SJCRH30 (cell line): ENCODE measurements at places on chromosomes 6 and 20.

- DNase-seq: no peak
Observed at GRCh38 chr6:23952245-23952644, 173.8 kb upstream of the NRSN1 start.

- no peak for DNase-seq
Observed at GRCh38 chr6:21386744-21387143, 206.8 kb upstream of the SOX4 start.

- peak; percentile 41 for DNase-seq
Observed at GRCh38 chr6:68635706-68636513, 828 bp downstream of the ADGRB3 start.

- no peak for DNase-seq
Observed at GRCh38 chr6:169142538-169142844, 111.2 kb downstream of the THBS2 start.

DNA sequence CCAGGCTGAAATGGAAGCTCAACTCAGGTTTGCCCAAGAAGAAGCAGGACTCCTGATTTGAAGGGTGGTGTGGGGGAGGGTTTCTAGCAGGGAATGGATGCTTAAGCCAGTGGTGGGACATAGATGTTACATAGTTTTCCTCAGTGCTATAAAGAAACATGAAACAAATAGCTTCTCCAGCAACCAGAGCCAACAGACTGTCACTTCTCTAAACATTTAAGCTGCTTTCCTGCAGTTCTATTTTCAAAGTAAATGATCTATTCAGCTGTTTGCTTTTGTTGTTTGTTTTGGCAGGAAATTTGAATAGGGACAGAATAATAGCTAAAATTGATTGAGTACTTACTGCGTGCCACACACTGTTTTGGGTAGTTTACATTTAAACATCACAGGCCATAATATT lies 169.0 kb downstream of the UST start:
- no peak for DNase-seq
